ENCODE measurements at places on chromosomes 4 and X.

DNA sequence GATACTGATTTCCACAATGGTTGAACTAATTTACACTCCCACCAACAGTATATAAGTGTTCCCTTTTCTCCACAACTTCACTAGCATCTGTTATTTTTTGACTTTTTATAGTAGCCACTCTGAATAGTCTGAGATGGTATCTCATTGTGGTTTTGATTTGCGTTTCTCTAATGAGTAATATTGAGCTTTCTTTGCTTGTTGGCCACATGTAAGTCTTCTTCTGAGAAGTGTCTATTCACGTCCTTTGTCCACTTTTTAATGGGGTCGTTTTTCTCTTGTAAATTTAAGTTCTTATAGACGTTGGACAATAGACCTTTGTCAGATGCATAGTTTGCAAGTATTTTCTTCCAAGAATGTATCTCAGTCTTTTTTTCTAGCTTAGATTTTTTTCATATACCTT lies 10.0 kb downstream of the FBXW7 start:
- DNase-seq = no peak

DNA sequence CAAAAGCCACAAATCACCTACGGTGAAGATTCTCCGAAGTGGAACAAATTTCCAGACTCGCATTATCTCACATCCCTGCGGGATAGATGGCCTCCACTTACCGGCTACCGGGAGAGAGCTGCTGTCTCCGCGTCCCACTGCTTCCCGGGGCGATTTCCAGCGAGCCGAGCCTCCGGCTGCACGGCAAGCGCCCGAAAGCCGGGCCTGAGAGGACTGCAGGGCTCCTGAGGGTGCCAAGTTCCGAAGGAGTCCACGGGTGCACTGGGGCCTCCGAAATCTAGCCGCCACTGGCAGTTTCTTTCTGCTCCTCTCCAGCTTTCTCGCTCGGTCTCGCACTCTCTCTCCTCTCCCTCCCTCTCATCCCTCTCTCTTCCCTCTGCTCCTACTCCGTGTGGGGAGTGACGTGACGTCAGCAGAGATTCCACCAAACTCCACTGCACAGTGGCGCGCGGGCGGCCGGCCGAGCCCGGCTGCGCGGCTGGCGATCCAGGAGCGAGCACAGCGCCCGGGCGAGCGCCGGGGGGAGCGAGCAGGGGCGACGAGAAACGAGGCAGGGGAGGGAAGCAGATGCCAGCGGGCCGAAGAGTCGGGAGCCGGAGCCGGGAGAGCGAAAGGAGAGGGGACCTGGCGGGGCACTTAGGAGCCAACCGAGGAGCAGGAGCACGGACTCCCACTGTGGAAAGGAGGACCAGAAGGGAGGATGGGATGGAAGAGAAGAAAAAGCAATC lies 14.0 kb upstream of the PITX2 start:
- peak; percentile 42 for DNase-seq

GRCh38 chrX:23838953-23839352 lies 56.0 kb downstream of the SAT1 start:
- no peak for DNase-seq

DNA sequence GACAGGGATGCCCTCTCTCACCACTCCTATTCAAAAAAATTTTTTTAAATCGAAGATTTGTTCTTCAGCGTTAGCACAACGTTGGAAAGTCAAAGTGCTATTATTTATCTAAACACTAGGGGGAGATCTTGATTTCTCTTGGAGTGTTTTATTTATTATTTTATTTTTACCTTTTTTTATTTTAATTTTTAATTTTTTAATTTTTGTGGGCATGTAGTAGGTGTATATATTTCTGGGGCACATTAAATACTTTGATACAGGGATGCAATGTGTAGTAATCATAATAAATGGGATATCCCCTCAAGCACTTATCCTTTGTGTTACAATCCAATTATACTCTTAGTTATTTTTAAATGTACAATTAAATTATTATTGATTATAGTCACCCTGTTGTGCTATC lies 37.4 kb upstream of the SLC10A4 start:
- DNase-seq = no peak

- peak; percentile 76 for DNase-seq
Observed at GRCh38 chr4:132540797-132541196, 608.3 kb upstream of the PCDH10 start.

DNA sequence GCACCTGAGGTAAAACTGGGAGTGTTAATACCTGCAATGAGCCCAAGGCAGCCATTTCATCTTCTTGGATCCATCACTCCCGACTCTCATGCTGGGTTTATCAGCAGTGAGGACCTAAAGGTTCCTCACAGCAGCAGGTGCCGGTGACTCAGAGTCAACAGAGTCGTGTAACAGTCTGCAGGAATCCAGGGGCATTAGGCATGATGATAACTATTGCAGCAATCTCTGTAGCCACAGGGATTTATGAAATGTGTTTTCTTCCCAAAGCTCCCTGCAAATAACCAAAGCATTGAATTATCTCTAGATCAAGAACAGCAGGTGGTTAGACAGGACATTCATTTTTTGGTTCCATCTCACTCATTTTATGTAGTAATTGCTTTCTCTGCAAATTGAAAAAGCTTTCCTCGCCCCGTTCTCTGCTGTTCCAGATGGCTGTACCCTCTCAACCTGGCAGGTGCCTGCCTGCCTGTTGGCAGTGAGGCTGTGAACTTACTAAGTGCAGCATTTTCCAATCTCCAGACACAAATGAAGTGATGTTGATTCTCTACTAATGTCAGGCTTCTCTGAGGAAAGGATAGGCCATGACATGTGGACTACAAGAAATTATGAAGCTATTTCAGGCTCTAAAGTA lies 48.1 kb upstream of the TSPAN7 start:
- DNase-seq = peak; percentile 13

DNA sequence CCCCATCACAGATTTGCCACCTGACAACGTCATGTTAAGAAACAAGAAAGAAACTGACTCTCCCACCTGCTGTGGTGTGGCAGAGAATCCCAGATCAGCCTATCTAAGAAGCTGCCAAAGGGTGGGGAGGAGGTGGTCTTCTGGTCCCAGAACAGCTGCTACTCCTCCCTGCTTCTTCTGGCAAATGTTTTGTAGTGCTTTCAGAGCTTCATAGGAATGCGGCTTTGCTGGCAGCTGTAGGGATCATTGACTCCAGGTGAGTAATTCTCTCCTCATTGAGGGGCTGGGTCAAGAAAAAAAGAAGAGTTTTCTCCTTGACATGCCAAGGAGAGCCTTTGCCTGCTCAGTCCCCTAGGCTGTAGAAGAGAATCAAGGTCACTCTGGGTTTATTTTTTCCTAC lies 23.3 kb downstream of the NRK start:
- no peak for DNase-seq

DNA sequence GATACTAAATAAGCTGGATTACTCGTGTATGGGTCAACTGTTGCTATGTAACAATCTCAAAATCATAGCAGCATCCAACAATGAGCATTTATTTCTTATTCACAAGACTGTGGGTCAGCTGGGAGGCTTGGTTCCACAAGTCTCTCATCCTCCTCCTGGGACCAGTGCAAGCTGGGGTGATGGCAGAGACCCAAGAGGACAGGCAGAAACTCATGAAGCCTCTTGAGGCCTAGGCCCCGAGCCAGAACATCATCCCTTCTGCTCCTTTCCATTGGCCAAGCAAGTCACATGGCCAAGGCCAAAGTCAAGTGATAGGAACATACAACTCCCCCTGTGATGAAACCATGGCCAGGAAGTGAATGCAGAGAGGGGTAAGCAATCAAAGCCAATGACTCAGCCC lies 422.1 kb downstream of the BCOR start:
- no peak for DNase-seq

DNA sequence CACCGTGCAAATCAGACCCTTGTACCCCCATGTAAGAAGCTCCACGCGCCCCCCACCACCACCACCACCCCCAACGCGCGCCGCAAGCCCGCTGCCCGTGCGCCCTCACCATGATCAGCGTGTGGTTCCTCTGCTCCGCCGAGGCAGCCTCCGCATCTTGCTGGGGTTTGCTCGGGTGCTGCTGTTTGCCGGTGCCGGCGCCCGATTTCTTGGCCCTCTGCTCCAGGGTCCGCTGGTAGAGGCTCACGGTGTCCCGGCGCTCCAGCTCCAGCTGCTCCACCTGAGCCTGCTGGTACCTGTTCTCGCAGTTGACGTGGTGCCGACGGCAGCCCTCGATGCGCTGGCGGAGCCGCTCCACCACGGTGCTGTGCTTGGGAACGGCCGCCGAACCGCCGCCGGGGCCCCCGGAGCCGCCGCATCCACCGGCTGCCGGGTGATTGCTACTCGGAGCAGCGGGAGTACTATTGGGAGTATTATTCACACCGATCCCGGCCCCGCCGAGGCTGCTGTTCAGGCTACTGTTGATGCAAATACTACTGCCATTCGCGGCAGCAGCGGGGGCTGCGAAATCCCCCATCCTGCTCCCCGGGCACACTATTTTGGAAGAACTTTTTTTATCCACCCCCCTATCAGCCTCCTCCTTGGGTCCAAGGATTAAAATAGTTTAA lies 1.1 kb downstream of the MAML3 start:
- no peak for DNase-seq

DNA sequence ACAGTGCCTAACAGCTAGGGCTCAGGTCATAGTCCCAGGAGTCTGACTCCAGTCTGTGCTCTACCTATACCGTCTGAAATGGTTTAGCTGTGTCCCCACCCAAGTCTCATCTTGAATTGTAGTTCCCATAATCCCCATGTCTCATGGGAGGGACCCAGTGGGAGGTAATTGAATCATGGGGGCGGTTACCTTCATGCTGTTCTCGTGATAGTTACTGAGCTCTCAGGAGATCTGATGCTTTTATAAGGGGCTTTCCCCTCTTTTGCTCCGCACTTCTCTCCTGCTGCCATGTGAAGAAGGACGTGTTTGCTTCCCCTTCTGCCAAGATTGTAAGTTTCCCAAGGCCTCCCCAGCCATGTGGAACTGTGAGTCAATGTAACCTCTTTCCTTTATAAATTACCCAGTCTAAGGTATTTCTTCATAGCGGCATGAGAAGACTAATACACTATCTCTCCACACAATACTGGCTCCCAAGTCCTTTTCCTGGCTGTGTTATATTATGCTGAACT lies 110.8 kb downstream of the AFAP1 start:
- DNase-seq = no peak

GRCh38 chr4:58163156-58163555 lies 1053.0 kb upstream of the IGFBP7 start:
- no peak for DNase-seq

- no peak for DNase-seq
Observed at GRCh38 chr4:141054446-141054845, 78.8 kb downstream of the RNF150 start.

- no peak for DNase-seq
Observed at GRCh38 chrX:78622831-78623230, 36.3 kb downstream of the RTL3 start.

GRCh38 chr4:150583287-150584110 lies 1.5 kb downstream of the MAB21L2 start:
- DNase-seq = no peak

All from SHP77 (cell line).